ENCODE measurements at places on chromosomes 7 and 10.

DNA sequence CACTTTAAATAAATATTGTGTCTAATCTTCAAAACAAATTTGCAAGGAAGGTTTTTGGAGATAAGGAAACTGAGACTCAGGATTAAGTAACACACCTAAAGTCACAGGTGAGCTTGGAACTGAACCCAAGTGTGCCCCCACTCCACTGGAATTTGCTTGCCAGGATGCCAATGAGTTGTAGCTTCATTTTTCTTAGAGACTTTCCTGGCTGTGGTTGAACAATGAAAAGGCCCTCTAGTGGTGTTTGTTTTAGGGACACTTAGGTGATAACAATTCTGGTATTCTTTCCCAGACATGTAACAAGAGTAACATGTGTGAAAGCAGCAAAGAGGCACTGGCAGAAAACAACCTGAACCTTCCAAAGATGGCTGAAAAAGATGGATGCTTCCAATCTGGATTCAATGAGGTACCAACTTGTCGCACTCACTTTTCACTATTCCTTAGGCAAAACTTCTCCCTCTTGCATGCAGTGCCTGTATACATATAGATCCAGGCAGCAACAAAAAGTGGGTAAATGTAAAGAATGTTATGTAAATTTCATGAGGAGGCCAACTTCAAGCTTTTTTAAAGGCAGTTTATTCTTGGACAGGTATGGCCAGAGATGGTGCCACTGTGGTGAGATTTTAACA, 1.5 kb downstream of the IL6 start:
- no peak for DNase-seq

- no peak for DNase-seq
Measured at GRCh38 chr10:44399659-44400451, 15.0 kb upstream of the CXCL12 start.

DNA sequence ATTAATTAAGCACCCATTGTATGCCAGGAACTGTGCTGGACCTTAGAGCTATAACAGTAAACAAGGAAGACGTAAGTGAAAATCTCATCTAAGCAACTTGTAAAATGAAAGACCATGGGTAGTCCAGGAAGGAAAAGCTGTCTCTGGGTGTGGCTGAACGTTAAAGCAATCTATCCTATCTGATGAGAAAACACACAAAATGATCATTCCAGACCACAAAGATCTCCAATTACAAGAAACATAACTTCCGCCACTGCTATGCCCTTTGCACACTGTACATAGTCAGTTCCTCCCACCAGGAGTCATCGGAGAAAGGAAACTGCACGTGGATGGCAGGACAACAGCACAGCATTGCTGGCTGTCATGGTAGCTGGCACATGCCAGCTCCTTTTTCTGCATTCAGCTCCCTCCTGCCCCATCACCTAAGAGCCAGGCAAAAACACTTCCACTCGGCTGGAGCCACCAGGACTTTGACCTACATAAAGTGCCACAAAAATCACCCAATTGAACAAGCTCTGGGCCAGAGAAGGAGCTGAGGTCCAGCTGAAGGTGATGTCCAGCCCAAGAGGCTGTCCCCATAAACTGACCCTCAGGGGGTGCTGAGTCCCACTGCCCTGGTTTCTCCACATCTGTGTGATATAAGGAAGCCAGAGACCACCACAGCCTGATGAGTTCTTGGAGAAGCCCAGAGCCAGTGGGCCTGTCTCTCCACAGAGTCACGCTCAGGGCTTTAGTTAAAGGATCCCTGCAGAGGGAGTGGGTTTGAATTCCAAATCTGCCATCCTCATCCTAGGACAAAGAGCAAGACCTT, 56.4 kb downstream of the STEAP1B start:
- DNase-seq = no peak

GRCh38 chr7:33432821-33433220, 303.5 kb downstream of the BBS9 start:
- DNase-seq = no peak

GRCh38 chr7:24981171-24981951, 1.4 kb upstream of the OSBPL3 start:
- peak; percentile 44 for DNase-seq

- DNase-seq = no peak
Measured at GRCh38 chr10:110733218-110733952, 89.2 kb downstream of the RBM20 start.

GRCh38 chr7:17530741-17531421, 232.4 kb downstream of the AHR start:
- DNase-seq = no peak

DNA sequence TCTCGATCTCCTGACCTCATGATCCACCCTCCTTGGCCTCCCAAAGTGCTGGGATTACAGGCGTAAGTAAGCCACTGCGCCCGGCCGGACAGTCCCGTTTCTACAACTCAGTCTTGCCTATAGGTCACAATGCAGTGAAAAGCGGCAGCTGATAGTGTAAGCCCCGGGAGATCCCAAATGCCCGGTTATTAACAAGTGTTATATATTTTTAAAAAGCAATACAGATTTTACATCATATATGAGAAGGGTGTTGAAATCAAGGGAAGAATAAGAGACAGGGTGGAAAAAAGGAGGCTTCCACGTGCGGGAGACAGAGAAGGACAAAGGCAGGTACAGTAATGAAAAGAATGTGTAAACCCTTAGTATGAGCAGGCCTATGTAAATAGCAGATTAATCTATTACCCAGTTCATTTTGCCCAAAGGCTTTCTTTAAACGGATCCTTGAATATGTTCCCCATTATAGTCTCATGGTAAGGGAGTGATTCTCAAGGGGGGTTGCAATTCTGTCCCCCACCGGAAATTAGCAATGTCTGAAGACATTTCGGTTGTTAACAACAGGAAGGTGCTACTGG, 170.8 kb downstream of the PDE1C start:
- no peak for DNase-seq

DNA sequence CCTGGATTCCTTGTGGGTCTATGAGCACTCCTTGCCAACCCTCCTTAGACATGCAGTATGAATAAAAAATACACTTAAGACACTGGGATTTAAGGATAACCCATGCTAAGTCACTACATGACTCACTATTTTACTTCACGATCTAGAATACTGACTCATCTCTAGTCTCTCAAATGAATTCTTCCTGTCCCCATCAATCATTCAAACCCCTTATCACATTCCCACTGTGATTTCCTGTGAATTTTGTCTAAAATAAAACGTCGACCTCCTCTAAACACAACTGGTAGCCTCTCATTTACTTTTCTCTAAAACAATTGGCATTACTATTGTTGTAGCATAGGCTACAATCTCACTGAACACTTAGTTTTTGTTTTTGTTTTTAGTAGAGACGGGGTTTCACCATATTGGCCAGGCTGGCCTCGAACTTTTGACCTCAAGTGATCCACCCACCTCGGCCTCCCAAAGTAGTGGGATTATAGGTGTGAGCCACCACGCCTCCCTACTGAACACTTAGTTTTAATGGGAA, 3.9 kb upstream of the IQUB start:
- no peak for DNase-seq

GRCh38 chr7:29976266-29976665, 13.3 kb downstream of the SCRN1 start:
- DNase-seq = no peak

DNA sequence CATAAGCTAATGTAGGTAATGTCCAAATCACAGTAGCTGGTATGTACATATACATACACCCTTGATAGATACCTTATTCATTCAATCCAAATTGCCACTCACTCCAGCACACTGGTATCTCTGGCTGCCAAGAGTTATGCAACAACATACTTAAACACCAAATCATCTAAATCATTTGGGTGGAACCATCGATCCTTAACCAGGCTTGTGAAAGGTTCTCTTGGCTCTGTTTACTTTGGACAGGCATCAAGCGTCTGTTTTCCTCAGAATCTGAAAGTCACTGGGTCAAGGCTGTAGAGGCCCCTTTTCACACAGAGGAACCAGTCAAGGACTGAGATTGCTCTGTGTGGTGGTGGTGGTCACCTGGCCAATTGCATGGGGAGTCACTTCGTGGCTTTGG, 24.6 kb downstream of the JAZF1 start:
- DNase-seq = no peak

DNA sequence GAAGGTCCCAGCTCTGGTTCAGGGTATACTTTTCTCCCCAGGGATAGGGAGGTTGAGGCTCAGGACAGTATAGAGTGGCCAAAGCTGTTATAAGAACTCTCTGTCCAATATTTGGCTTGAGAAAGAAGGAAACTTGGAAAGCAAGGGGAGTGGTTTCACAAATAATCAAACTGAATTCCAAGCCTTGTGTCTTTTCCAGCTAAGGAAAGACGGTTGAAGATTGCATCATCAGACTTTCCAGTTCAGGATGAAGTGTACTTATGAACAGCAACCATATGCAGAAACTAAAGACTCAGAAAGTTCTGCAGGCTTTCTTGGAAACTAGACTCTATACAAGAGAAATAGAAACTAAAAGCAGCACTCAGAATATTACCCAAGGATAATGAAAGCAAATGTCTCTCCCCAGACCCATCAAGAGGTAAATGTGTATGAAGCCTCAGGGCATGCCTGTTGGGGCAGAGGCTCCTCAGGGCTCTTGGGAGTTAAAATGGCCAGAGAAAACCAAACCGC, 46.4 kb downstream of the RAMP3 start:
- no peak for DNase-seq

GRCh38 chr10:77486517-77486916, 151.1 kb downstream of the KCNMA1 start:
- no peak for DNase-seq
